ENCODE measurements at places on chromosomes 6 and 20.

DNA sequence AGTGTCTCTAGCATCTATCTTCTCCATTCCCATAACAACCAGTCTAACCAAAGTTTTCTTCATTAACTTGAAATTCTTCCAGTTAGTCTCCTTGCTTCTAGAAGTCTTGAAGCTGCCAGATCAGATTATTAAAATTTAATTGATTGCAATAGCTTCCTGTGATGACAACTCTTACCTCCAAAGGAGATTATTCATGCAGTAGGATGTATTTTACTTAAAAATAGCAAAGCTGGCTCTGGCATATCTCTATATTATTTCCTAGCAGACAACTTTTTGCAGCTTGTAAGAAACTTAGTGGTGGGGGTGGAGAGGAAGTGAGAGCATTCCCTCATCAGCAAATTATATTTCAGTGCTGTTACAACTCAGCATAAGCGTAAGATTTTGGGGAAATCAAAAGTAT lies 290.4 kb downstream of the GRIK2 start:
- DNase-seq, result no peak

- DNase-seq, result no peak
Observed at GRCh38 chr20:58596244-58596643, 54.8 kb upstream of the STX16 start.

- DNase-seq, result peak; percentile 8
Observed at GRCh38 chr6:32973144-32974015, 5.0 kb downstream of the BRD2 start.

DNA sequence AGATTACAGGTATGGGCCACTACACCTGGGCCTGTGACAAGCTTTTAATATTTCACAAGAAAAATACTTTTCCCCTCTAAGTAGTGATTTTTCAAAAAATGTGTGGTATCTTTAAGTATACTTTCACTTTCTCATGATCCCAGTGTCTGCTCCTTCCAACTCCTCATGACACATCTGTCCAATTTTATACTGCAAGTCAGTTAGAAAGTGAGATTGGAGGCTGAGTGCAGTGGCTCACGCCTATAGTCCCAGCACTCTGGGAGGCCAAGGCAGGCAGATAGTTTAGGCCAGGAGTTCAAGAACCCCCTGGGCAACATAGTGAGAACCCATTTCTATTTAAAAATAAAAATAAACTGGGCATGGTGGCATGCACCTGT lies 20.2 kb downstream of the PIM1 start:
- DNase-seq, result no peak

DNA sequence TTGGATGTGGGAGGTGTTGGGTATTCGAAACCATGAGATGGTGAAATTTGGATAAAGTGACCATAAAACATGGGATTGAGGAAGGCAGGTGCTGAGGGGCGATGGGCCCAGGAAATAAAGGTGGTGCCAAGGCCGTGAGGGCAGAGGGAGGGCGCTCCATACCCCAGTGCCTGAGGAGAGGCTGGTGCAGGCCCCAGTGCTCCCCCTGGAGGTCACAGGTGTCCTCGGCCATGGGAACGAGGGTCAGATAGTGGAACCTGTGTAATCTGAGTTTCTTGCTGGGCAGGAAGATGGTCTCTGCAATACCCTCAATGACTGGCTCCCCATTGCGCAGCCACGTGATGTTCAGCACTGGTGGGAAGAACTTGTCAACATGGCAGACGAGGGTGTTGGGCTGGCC lies 16.2 kb downstream of the HLA-DPB1 start:
- DNase-seq, result no peak

- no peak for DNase-seq
Observed at GRCh38 chr6:119540417-119540816, 190.9 kb upstream of the MAN1A1 start.

DNA sequence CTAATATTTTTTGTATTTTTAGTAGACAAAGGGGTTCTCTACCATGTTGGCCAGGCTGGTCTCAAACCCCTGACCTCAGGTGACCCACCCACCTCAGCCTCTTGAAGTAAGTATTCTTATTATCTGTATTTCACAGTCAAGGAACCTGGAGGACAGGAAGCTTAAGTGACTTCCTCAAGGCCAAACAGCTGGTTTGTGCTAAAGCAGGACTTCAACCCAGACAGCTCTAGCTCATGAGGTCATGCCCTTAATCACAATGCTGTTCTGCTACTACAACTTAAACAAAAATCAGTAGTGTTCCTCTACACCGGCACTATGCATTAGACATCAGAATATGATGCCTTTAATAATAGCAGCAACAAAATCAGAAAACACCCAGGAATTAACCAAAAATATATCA lies 168.9 kb downstream of the ADGB start:
- DNase-seq, result no peak

DNA sequence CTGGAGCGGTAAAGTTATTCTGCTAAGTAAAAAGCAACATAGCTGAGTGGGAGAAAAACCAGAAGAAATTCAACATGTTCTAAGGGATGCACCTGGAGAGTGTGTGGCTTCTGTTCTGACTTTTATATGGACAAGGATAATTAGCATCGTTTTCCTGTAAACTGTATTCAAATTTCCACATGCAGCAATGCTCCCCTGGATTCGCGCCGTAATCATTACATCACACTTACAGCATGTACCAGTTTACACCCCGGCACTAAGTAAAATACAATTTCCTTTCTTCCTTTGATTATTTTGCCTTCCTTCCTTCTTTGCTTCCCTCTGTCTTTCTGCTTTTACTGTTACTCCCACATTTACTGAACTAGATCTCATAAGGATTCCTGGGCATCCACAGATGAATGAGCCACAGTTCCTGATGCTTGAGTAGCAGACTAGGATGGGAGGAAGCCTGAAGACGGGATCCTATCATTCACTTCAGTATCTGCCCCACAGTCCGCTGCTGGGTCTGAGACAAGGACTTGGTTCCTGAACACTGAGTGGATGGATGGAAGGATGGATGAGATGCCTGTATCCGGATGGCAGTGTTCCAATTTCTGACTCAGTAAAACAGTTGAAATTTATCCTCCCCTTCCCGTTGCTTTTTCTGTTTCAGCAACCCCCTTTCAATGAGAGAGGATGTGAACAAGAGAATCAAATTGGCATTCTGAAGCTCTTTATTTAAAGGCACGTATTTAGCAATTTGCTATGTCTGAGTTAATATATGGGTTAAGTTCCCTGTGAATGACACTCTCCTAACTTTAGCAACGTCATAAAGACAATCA lies 174.6 kb downstream of the GJA10 start:
- DNase-seq, result no peak

- DNase-seq, result no peak
Observed at GRCh38 chr20:22423190-22423832, 161.1 kb downstream of the FOXA2 start.
